ENCODE measurements at places on chromosomes 11 and 22. TPM values are rescaled to one million over a fixed set of nuclear protein-coding genes. Genes with fewer than 3 reads are reported as not detected.

ZP1 gene
- not detected for total RNA-seq

KLHL35 gene
- total RNA-seq = not detected

MPPED2 gene
- total RNA-seq = 3.8 TPM

CLMP gene
- total RNA-seq = 274 TPM

ART1 gene
- not detected for total RNA-seq

PNPLA5 gene
- total RNA-seq = not detected
